RPMI7951 (cell line): ENCODE measurements at places on chromosomes 2 and 18.

DNA sequence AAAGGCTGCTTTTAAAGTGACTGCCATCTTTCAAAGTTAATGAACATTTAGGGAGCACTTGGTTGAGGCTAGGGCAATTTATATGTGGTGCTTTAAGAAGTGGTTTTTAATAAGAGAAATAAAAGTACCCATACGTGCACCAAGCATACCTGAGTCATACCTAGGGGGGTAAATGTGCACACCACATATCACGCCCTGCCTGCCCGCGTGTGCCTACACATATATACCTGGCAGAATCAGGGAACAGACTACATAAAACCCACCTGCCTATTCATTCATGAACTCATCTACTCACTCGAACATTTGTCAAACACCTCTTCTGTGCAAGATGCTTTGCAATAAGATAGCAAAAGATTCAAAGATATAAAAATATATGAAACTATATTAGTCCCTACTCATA is 69.3 kb upstream of the TMEM200C start:
- DNase-seq = no peak

DNA sequence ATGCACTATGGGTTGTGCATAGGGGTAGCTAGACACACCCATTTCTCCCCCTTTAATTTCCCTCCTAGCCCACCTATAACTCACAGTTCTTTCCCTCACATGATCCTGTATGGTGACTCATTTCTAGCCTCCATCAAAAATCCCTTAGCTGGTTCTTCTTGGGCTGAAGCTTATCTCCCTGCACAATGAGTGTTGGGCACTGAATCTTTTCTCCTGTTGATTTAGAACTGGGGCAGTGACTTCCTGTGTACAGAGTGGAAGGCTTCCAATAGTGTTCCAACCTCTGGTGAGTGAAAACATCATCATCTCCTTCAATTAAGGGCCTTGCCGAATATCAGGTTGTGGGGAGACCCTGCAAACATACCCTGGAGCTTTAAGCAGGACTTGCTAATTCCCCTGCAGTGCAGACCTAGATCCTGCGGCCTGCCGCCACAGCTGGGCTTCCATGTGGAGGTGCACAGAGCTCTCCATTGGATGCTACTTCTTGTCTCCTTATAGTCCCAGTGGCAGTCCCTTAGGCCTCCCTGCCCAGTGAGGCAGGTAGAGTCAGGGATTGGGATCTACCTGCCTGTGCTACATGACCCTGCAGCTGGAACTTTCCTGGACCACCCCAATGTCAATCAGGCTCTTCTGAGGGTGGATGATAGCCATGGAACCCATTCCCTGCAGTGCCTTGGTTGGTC is 121.8 kb downstream of the PLB1 start:
- DNase-seq = no peak

DNA sequence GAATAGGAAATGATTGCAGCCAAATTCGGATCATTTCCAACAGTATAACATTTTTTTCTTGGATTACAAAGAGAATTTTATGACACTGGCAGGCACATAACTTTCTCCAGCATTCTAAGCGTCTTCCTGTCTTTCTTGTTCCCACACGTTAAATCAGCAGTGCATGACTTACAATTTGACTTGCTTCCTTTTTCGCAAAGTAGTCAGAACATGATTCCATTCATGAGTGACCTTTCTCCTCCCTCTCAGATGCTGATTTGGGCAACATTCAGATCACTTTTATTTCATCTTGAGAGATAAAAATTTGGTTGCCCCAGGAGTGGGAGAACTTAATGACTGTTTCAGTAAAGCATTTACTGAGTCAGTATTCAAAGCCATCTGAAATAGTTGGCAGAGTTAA is 858.7 kb upstream of the ACVR2A start:
- DNase-seq = no peak

DNA sequence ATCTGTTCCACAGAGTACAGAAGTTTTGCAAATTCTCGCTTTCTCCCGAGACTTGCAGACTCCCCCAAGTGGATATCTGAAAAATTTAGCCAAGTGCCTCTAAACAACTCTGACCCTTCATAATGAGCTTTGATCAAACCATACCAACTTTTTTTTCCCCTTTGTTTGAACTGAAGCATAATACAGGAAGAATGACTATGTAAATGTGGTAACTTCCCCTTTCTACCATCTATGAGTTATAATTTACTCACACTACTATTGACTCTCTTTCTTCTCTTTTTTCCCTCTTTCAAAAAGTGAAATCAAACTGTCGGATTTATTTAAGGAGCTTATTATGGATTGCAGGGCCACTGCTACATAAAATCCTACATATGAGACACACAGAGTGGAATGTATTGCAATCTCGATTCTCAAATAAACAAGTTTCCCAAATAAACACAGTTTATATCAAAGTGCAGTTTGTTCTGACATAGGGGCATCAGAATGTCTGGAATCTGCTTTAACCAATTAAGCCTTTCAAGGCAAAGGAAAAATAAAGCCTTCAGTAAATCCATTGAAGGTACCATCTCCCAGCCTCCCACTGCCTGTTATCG is 1.4 kb upstream of the ZNF804A start:
- no peak for DNase-seq

- peak; percentile 64 for DNase-seq
These were observed 30.6 kb downstream of the SOWAHC start for GRCh38 chr2:109644571-109645275.

- no peak for DNase-seq
These were observed 288.6 kb downstream of the PTPRM start for GRCh38 chr18:7855671-7856070.

GRCh38 chr18:63112706-63113105 is 206.9 kb downstream of the BCL2 start:
- no peak for DNase-seq
